ENCODE measurements at places on chromosomes 11 and 22.

DNA sequence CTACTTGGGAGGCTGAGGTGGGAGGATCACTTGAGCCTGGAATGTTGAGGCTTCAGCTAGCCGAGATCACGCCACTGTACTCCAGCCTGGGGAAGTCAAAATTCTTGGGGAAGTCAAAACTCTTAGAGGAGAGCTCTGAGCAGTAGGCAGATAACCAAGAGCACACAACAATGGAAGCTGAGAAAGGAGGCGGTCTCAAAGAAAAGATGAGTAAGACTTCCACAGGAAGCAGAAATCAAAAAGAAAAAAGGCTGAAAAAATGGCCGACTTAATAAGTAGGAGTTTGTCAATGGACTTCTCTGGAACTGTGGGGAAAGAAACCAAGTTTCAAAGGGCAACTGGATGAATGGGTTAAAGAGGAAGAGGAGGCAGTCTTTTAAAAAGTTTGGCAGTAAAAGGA, 32.1 kb downstream of the RAB30 start:
- DNase-seq: no peak

GRCh38 chr11:1983601-1983961, 14.1 kb downstream of the H19 start:
- no peak for DNase-seq

GRCh38 chr22:41927813-41928212, 1.2 kb upstream of the TNFRSF13C start:
- no peak for DNase-seq

DNA sequence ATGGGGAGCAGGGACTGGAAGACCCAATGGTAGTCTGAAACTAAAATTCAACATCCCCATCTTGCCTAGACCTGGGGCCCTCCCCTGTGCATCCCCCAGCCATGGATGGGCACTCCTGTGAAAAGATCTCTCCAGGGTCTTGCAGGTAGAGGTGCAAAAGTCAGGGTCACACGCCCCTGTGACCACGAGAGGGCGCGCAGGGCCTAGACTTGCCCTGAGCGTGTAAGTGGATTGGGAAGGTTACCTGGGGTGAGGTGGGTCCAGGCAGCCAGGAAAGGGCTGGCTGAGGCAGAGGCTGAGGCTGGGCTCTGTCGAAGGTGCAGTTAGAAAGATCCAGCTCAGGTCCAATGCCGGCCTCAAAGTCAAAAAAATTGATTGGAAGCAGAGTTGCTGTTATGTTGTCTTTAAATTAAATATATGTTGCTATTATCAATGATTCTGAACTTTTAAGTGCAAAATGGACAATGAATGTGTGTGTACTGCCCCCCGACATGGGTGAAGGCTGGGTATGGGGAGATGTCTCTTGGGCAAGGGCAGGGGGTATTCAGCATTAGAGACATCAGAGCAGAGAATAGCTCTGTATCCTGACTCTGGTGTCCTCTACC, 4.8 kb upstream of the POU2F3 start:
- DNase-seq: peak; percentile 89

- DNase-seq: no peak
These were observed 116.3 kb downstream of the TIMP3 start for GRCh38 chr22:32917577-32918354.

- peak; percentile 41 for DNase-seq
These were observed 323.3 kb downstream of the NTM start for GRCh38 chr11:131693756-131694155.

- DNase-seq: no peak
These were observed 742.4 kb downstream of the NTM start for GRCh38 chr11:132112846-132113245.

- no peak for DNase-seq
These were observed 20.3 kb upstream of the WNT7B start for GRCh38 chr22:45997077-45997776.

DNA sequence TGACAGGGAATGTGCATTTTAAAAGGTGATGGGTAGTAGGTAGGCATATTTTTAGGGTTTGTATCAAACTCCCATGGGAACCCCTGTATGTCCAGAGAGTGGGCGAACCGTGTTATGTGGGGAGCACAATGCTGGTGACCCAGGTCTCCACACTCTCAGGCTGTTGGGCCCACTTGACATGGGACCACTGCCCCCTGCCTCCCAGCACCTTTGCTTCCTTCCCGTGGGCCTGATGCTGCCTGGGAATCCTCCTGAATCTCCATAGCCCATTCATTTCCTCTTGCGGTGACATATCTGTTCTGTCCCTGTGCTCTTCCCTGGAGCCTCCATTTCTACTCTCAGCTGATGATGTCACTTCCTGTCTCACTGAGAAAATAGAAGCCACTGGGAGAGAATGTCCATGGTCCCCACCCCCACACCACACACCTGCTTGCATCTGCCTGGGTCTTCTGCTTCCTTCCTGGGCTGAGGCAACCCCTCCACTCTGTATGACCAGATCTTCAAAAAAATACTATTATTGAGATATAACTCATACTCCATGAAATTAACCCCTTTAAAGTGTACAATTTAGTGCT, 55.8 kb upstream of the THY1 start:
- no peak for DNase-seq

DNA sequence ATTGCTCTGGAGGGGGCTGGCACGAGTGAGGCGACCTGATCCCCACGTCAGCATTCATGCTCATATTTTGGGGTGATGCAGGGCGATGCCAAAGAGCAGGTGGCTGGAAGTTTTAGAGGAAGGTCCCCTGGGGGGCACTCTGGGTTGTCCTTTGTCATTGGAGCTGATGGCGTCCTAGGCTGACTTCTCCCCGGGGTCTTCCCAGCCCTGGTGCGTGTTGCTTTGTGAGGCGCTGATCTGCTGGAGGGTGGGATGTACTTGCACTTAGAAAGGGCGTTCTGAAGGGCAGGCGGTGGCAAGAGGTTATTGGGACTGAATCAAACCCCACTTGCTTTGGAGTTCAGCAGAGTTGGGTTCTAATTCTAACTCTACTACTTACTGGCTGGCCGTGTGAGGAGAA, 313.3 kb downstream of the NTM start:
- no peak for DNase-seq

- DNase-seq: no peak
These were observed 2.5 kb upstream of the ADM start for GRCh38 chr11:10302359-10302743.

DNA sequence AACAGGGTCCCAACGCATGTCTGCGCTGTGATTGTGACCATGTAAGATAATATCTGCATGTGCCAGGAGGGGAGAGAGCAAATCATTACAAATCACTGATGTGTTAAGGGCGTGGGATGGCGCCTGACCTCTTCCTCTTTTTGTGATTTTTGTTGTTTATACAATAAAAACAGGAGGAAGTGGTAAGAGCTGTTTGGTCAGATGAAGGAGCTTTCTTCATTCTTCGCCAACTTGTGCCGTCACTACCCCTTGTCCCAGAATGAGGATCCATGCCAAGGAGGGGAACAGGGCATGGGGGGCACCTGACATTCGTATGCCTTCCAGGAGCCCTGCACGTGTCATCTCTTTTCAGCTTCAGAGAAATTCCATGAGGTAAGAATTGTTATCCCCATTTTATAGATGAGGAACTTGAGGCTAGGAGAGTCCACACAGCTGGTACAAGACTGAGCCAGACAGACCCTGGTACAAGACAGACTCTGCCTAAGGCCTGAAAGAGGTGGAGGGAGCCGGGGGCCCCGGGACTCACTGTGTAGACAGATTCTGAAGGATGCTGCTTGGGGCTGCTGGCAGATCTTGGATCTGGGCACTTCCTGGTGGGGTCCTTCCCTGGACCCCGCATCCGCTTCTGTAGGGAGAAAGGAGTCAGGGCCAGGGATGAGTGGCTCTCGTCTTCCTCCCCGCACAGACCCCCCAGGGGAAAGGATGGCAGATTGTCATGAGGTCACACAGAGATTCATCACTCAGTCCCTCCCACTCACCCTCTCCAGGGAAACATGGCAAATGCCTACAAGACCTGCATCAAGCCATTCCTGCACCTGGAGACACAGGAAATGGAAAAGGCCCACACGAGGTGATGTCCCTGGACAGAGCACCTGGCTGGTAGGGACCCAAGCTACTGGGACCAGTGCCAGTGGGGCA, 34.6 kb downstream of the NFAM1 start:
- no peak for DNase-seq

GRCh38 chr11:63592975-63593395, 21.2 kb downstream of the PLAAT3 start:
- peak; percentile 69 for DNase-seq

GRCh38 chr22:41417622-41418390, 28.8 kb downstream of the TOB2 start:
- DNase-seq: peak; percentile 92

DNA sequence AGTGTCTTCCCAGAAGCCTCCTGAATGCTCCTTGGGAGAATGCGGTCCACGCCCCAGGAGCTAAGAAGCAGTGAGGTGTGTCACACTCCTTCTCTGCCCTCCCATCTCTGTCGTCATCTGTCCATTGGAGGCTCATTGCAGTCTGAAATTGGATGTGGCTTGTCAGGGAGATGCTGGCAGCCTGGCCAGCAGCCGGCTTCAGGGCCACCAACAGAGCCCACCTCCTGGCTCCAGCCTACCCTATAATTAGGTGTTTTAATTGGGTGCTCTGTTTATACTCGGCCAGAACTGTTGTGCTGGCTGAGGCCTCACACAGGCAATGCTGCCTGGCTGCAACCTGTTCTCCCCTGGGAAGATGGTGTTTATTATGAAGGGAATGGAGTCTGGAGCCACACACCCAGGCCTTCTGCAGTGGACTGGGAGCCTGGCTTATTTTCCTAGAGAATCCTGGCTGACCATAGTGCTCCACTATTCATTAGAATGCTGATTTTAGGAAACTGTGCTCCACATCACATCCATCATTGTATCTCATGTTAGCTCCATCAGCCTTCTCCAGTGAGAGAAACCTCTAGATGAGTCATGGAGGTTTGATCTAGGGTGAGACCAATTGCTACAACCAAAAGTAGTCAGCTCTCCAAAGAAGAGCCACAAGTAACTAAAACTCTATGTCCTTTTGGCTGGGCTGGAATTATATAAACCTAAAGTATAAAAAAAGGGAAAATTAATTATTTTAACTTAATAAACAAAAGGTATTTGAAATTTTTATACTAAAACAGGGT, 86.8 kb upstream of the CRTAM start:
- no peak for DNase-seq

DNA sequence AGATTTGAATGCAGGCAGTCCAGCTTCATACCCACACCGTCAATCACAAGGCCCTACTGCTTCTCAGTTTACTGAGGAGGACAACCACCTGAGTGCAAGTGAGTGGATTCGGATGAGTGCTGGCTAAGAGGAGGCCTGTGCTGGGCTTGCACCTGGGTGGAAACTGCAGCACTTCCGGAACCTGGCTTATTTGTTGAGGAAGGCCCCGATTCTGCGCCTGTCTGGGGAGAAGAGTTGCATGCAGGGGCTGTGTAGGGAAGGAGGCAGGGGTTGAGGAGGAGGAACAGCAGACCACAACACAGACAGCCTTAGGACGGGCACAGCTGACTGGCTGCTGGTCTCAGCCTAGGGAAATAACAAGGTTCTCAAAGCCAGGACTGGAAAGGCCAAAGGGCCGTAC, 20.8 kb downstream of the ABTB2 start:
- DNase-seq: no peak

DNA sequence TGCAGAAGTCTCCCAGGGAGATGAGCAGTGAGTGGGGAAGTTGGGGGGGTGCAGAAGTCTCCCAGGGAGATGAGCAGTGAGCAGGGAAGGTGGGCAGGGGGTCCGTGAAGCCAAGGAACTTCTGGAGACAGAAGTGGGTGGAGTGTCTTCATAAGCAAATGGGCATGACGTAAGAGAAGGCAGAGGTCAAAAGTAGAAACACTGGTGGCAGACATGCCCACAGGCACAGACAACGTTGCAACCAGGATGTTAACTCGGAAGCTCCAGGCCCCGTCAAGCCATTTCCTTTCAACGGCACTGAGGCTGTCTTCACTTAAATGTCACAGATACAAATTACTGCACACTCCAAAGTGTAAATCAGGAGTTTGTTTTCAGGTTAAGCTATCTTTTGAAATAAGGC, 186.1 kb downstream of the SHANK2 start:
- DNase-seq: peak; percentile 68

DNA sequence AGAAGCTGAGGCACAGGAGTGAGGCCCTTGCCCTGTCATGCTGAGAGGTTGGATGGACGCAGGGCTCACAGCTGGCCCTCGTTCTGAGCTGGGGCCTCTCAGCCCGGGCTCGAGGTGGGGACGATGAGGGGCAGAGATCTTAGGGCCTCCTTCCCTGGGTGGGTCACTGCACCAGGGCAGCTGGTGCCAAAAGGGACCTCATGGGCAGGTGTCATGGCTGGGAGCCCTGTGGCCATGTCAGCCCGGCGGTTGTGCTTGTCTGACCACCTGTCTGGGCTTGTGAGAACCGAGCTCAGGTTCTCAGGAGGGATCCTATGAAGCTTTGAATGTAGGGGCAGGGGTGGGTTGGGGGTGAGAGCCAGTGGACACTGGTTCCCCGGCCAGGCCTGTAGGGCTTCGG, 1.8 kb upstream of the MUC6 start:
- DNase-seq: no peak

- no peak for DNase-seq
These were observed 83.3 kb upstream of the ALKBH3 start for GRCh38 chr11:43797337-43797736.

DNA sequence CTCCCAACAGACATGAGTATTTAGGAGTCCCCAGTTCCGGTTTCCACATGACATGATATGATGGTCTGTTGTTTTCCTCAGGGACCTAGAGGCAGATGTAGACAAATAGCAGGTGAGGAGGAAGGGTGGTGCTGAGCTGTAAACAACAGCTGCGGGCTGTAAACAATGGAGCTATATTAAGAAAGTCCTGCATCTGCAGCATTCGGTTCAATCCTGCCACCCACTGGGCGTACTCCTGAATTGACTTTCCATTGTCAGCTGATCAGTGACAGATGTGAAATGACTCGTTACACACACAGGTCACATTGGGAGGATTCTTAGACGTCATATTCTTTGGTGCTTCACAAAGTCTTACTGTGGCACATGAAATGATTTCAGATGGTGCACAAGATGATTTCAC, 26.8 kb upstream of the RAG1 start:
- peak; percentile 74 for DNase-seq

GRCh38 chr11:14184028-14184940, 174.7 kb downstream of the RRAS2 start:
- no peak for DNase-seq

DNA sequence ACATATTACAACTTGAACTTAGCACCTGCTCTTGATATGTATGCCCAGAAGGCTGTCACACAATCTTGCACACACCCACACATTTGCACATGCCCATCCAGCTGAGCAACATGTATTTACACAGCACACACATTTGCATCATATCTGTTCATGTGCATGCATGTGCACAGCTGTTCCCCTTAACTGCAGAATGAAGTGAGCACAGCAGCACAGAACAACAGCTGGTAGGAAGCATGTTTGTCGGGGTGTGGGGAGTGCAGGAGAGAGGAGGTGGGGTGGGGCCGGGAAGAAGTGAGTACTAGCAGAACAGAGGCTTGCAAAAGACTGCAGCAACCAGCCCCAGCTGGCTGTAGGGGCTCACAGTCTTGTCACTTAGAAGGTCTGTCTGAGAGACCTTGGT, 296.5 kb downstream of the KIRREL3 start:
- DNase-seq: no peak
